Sigmoid colon (tissue), 7 donors: ENCODE measurements at places on chromosomes 4 and X. TPM values are rescaled to one million over a fixed set of nuclear protein-coding genes. Genes with fewer than 3 reads are reported as not detected.

The MND1 gene
- 3.0 TPM for polyA plus RNA-seq

The PABPC1L2B gene
- polyA plus RNA-seq: 0.03 TPM

The RGS12 gene
- polyA plus RNA-seq: 3.0 TPM

The AFM gene
- polyA plus RNA-seq: not detected

The WDFY3 gene
- 4.8 TPM for polyA plus RNA-seq

The GPR143 gene
- polyA plus RNA-seq: 0.70 TPM

The MAP7D2 gene
- 2.1 TPM for polyA plus RNA-seq

The HS6ST2 gene
- 0.79 TPM for polyA plus RNA-seq

The ANKRD50 gene
- 1.8 TPM for polyA plus RNA-seq

The TLR2 gene
- 4.8 TPM for polyA plus RNA-seq

- DNase-seq: no peak
Observed at GRCh38 chr4:52617336-52618020, 41.6 kb downstream of the USP46 start.

DNA sequence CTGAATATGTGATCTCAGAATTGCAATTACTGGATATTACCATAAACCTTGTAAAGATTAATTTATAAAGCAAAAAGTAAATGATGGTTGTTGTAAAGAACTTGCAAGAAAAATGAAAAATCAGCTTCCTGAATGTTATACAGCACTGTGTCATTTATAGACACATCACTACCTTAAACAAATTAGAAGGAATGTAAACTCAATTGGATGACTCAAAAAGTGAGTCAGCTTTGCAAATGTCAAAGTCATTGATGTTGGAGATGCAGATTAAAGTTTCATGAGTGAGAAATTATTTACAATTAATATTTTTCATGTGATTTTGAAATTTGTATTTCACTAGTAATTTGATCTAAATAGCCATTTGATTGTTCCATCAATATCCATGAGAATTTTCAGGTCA, 193.2 kb downstream of the RAPGEF2 start:
- DNase-seq: no peak

- peak; percentile 41 for DNase-seq
Observed at GRCh38 chr4:3391422-3391821, 50.3 kb upstream of the HGFAC start.

GRCh38 chr4:76515975-76516843, 81.2 kb downstream of the SHROOM3 start:
- DNase-seq: no peak

- DNase-seq: no peak
Observed at GRCh38 chrX:43953218-43953617, 20.0 kb downstream of the NDP start.

GRCh38 chrX:36414056-36414455, 494.5 kb downstream of the CFAP47 start:
- no peak for DNase-seq

- no peak for DNase-seq
Observed at GRCh38 chr4:153369021-153369420, 24.5 kb downstream of the MND1 start.

- DNase-seq: no peak
Observed at GRCh38 chr4:128768373-128768996, 41.0 kb upstream of the JADE1 start.

GRCh38 chrX:30572004-30572403, 5.6 kb downstream of the TASL start:
- DNase-seq: no peak

GRCh38 chr4:73451404-73451803, 15.4 kb downstream of the AFP start:
- DNase-seq: no peak

- no peak for DNase-seq
Observed at GRCh38 chrX:108163333-108164082, 71.9 kb downstream of the ATG4A start.

DNA sequence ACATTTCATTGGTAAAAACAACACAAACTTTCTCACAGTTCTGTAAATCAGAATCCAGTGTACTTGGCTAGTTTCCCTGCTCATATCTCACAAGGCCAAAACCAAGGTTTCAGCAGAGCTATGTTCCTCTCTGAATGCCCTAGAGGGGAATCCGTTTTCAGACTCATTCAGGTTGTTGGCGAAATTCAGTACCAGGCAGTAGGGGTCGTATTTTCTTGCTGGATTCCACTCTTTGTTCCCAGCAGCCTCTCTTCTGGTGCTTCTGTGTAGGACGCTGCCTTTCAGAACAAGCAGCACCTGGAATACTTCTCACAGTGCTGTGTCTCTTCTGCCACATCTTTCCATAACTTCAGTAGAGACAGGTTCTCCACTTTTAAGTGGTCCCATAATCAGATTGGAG, 351.9 kb downstream of the PCDH18 start:
- DNase-seq: no peak

- DNase-seq: no peak
Observed at GRCh38 chrX:133685822-133686221, 270.5 kb upstream of the GPC4 start.

DNA sequence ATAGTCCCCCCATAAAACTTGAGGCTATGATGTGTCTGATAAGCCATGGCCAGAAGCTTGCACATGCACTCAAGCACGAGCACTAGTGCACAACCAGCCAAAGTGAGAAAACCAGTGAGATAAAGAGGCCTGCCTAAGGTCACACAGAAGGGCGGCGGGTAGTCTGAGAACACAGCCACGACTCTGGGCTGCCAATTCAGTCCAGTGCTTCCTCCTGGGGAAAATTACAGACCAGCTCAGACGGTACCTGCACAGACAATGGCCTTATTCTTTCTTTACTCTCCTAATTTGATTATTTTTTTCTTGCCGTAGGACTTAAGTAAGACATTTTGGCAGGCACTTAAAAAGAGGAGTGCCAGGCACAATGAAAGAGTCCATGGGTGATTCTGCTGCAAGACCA, 533.2 kb upstream of the FAT1 start:
- DNase-seq: no peak

GRCh38 chr4:85512446-85513205, 37.7 kb downstream of the ARHGAP24 start:
- DNase-seq: no peak

DNA sequence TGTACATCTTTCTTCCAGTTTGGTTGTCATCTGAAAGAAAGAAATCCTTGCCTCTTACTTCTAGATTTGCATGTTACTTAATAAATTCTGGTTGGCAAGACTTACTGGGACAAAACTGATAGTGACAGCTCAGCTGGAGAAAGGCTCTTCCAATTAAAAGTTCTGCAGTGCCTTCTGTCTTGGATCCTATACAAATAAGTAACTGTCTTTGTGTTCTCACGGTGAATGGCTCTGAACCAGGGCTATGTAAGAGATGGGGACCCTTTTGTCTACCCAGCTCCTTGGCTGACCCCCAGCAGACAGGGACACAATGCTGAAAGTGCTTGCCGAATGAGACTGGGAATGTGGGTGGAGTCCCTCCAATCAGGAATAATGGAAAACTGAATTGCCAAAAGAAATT, 89.5 kb downstream of the AASDH start:
- no peak for DNase-seq

- DNase-seq: no peak
Observed at GRCh38 chrX:22594766-22595165, 322.1 kb downstream of the CBLL2 start.

DNA sequence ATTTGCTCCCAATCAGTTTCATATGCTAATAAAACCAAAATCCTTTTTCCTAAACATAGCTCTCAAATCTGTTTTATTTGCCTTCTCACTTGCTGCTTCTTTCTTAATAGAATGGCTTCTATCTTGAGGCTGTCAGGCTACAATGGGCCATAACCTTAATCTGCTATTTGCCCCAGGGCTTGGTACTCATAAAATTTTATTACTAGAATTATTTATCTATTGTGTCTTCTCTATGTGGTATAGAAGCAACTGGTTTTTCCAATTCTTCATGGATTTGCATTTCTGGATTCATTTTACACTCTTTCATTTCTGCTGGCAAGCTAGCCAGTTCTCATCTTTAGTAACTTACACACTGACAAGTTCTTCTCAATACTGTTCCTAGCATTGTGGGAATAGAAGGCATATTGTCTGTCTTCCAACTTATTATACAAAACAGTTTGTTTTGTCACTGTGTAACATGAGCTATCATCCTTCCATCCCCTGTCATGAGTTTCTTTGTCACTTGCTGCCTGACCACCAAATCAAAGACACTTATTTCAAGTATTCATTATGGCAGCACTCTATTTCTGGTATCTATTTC, 96.6 kb upstream of the KCNIP4 start:
- no peak for DNase-seq

- DNase-seq: no peak
Observed at GRCh38 chr4:4541040-4541631, 712 bp downstream of the STX18 start.

DNA sequence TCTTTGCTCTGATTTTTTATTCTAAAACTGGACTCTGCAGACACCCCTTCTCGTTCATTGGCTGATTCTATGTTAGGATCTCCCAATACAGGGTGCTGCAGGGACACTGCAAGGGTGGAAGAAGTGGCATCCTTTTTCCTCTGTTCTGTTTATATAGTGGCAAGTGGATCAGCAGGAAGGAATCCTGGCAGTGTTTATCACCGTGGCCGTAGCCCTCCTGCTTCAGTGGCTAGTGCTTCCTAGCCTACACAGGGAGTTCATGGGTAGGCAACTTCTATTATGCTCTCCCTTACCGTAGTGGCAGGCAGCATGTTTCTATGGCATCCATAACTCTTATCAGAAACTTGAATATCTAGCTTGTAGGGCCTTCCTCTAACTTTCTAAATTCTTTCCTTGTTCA, 6.4 kb upstream of the AP1AR start:
- no peak for DNase-seq

DNA sequence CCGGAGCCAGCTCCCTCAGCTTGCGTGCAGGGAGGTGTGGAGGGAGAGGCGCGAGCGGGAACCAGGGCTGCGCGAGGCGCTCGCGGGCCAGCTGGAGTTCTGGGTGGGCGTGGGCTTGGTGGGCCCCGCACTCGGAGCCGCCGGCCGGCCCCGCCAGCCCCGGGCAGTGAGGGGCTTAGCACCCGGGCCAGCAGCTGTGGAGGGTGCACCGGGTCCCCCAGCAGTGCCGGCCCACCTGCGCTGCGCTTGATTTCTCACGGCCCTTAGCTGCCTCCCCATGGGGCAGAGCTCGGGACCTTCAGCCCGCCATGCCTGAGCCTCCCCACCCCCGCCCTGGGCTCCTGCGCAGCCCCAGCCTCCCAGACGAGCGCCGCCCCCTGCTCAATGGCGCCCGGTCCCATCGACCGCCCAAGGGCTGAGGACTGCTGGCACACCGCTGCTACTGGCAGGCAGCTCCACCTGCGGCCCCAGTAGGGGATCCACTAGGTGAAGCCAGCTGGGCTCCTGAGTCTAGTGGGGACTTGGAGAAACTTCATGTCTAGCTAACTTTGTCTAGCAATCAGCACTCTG, 37.8 kb upstream of the SMARCAD1 start:
- DNase-seq: no peak

- DNase-seq: no peak
Observed at GRCh38 chrX:111164728-111165127, 68.7 kb downstream of the PAK3 start.

- DNase-seq: no peak
Observed at GRCh38 chr4:75251547-75251946, 262.7 kb downstream of the RCHY1 start.

DNA sequence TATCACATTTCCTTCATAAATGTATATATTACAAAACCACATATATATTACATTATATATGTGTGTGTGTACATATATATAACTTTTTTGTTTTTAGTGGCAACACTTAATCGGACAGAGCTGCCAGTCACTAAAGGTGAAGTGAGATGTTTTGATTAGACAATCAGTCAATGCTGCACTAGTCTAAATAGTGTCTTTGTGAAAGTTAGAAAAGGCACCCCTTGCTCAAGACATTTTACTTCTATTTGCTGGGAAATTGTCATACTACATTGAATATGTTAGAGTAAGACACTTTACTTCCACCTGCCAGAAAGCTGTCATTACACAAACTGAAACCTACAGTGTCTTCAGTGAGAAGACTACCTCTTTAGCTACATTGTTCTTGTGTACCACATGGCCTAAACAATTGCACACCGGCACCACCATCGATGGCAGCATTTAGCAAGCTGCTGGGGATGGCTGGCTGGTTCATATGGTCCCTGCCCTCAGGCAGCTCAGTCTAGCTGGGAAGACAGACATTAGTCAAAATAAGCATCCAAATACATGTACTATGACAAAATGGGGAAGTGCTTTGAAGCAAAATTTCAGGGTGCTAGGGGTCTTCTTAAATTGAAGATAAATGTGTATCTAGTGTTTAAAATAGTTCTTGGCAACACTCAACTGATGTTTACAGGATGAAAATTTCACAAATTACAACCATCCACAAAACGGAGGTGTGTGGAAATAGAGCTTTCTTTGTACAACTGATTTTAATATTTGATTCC, 148.1 kb upstream of the GATB start:
- DNase-seq: no peak

DNA sequence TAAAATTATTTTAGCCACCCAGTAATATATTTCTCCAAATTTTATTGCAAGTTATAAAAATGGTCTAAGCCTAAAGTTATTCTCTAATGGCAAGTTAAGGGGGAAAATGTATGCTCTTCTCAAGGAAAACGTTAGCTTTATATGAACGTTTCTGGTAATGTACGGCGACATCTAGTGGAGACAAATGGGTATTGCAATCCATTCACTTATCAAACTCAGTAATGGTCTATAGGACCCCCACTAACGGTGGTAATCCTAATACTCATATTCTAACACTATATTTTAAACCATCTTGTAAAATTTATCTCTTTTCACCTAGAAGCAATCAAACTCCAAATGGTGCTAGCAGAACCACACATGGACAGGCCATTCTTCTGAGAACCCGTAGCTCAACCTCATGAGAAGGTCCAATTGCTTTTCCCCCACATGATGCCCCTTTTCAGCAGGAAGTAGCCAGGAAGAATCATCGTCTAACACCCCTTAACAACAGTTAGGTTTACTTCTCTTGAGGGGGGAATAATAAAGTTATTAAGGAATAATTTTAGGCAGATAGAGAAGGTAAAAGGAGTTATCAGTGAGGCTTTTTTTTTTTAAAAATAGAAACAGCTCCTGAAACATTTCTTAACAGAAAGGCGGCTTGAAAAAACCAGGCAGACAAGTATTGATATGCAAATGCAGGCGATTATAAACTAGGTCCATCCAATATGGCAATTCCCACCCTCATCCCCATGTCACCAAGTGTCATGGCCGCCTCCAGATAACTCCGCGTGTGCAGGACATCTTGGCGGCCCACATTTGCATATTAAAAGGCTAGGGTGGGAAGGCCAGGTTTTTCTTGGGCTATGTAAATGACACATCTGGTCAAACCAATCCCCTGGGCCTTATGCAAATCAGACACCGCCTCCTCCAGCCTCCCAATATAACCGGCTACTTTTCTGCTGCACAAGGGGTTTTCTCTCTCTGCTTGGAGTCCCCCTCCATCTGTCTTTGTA, 35.0 kb downstream of the NUDT11 start:
- no peak for DNase-seq

DNA sequence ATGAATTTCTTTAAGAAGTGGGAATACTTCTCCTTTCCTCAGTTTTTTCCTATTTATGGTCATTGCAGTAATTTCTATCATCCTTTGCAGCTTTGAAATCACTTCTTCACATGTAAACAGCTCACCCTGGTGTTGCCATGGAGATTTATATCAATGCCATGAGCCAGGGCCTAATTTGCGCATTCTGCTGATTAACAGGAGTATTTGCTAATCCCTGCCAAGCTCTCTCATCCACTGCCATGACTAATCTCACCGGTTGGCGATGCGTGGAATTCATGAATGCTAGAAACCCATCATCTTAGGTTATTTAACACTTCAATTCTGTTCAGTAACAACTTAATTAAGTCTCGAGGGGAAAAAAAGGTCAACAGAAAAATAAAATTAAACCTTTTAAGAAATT, 11.8 kb upstream of the FGF13 start:
- no peak for DNase-seq

- no peak for DNase-seq
Observed at GRCh38 chrX:43573441-43574015, 82.6 kb upstream of the MAOA start.

- DNase-seq: no peak
Observed at GRCh38 chrX:106862972-106863688, 40.0 kb downstream of the RIPPLY1 start.
